Stimulated activated CD4-positive, alpha-beta T cell treated with anti-CD3 and anti-CD28 coated beads, Interleukin-1b, Interleukin-23, amount 100 ng/mL, for 1 hour (primary cell): ENCODE measurements at places on chromosomes 11 and 22.
A peak's percentile ranks its signal among the peaks of the same experiment; 100 is the strongest.

GRCh38 chr22:27114186-27114585 lies 456.8 kb downstream of the MIAT start:
- DNase-seq, result no peak

- DNase-seq, result no peak
These were observed 57.5 kb downstream of the PTPRJ start for GRCh38 chr11:48037709-48038468.

DNA sequence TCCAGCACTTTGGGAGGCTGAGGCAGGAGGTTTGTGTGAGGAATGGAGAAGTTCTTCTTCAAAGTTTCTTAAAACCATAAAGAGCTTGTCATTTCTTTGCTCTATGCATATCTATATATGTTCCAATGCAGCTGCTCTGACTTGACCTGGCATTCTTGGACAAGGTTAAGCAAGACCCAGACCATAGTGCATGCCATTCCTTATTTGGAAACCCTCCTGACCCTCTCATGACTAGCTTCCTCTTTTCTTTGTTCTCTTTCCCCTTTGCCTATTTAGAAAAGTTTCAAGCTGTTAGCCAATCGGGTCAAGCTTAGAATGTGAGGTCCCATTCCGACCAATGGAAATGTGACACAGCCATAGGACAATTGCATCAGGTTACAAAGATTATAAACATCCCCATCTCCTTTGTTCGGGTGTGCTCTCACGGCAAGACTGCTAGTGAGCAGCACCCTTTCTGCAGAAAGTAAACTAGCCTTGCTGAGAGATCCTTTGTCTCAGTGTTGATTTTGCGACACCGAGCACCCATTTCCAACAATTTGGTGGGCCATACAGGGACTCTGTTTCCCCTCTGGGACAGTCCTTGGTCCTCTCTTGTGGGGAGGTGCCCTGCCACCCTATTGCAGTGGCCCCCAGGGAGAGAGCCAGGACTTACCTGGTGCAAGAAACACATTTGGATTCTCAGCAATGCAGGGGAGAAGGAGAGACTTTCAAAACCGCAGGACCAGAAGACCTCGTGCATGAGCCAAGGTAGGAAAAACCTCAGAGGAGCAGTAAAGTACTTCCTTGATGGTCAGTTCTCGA lies 39.9 kb upstream of the ANO1 start:
- no peak for DNase-seq

DNA sequence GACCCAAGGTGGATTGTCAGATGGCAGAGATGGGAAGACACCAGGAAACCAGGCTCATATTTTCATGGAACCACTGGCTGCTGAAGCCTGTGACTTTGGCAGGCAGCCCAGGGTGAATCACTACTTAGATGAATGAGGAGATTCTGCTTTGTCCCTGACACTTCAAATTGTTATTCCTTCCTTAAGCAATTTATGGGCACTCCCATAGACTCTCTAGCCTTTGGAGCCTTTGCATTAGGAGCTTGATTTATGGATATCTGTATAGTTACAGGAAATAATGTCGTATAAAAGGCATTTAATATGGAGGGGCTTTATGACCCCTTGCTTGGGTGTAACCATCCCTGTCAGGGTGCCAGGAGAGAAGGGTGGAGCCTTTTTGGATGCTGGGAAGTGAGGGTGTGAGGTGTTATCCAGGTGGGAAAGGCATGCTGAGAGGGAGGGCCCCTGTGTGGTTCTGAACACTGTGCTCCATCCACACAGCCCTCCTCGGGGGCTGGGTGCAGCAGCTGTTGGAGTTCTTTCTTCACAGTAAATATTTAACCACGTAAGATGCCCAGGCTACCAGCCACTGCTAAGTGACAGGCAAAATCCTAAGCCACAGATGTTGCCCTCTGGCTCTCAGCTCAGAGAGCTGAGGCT lies 35.3 kb downstream of the IL18 start:
- DNase-seq, result no peak

GRCh38 chr11:1884303-1884700 lies 7.4 kb downstream of the PRR33 start:
- DNase-seq, result no peak

DNA sequence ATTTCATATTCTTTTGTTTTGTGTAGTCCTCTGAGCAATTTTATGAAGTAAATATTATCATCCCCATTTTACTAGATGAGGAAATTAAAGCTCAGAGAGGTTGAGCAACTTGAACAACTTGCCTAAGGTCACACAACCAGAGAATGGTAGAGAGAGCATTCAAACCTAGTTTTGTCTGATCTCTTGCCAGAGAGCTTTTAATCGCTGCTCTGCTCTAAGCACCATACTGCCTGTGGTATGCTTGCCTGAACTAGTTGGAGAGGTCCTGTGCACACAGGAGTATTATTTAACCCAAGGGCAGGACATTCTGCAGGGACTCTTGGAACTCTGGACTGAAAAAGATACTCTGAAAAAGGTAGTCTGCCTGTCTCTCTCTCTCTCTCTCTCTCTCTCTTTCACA lies 38.5 kb downstream of the TRAF6 start:
- DNase-seq, result no peak

DNA sequence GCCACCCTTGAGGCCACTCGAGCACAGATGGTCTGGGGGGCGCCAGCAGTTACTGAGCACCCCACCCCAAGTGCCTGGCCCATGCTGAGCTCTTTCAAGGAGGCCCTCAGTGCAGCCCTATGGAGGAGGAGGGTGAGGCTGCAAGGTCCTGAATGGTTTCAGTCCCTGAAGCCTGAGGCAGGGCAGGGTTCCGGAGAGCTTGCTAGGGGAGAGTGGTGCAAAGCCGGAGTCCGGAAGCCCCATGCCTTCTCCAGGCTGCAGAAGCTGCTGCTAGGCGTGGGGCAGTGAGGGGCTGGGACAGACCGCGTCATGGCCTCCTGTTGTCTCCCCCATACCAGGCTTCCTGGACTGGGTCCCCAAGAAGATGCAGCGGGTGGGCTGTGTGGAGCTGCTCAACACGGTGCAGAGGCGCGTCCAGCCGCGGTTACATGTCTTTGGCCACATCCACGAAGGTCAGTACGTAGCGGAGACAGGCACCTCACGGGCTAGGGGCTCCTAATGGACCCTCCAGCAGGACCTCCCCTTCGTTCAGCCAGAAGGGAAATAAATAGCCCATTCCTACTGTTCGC lies 90.6 kb downstream of the MPPED1 start:
- DNase-seq, result no peak

- DNase-seq, result no peak
These were observed 49.1 kb downstream of the ZBTB16 start for GRCh38 chr11:114108501-114109205.

DNA sequence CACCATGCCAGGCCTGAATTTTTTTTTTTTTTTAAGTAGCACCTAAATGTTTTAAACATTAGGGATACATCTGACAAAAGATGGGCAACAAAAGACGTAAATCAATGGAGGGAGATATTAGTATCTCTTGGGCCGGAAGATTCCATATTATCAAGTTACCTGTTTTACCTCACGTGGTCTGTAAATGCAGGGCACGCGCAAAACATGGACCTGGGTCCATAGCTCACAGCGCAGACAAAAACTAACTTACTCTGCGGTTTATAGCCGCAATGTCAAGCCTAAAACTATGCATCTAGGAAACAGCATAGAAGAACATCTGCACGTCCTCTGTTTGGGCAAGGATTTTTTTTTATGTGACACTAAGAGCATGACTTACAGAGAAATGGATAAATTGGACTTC lies 31.5 kb upstream of the PANX2 start:
- no peak for DNase-seq

- no peak for DNase-seq
These were observed 196.3 kb downstream of the BUD13 start for GRCh38 chr11:116576526-116576925.

- DNase-seq, result no peak
These were observed 1054.0 kb downstream of the NTM start for GRCh38 chr11:132424433-132424832.

DNA sequence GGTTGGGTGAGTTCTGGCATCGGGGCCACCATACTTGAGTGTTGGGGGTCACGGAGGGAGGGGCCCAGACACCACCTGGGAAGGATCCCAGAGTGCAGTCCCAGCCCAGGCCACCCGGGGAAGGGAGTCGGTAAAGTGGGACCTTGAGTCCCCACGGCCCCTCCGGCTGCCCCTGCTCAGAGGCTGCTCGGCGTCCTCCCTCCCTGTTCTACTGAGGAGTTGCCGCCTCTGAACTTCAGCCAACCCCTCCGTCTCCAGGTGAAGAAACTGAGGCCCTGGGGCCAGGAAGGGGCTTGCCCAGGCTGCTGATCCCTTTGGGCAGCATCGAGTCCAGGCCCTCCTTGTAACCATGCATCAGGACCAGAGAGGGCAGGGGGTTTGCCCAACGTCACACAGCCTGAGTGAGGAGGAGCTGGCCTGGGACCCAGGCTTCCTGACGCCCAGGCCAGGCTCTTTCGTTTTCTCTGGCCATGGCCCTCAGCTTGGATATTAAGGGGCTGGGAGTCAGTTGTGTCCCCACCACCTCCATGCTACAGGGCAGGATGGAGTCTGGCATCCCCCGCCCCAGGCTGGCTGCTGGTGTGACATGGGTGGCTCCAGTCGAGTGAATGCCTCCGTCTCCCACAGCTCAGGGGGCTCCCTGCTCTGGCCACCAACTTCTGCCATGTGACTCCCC lies 1.3 kb downstream of the PARVG start:
- DNase-seq, result no peak

- no peak for DNase-seq
These were observed 253.8 kb upstream of the CADM1 start for GRCh38 chr11:115758011-115758410.

- no peak for DNase-seq
These were observed 561.8 kb upstream of the CADM1 start for GRCh38 chr11:116065986-116066385.

DNA sequence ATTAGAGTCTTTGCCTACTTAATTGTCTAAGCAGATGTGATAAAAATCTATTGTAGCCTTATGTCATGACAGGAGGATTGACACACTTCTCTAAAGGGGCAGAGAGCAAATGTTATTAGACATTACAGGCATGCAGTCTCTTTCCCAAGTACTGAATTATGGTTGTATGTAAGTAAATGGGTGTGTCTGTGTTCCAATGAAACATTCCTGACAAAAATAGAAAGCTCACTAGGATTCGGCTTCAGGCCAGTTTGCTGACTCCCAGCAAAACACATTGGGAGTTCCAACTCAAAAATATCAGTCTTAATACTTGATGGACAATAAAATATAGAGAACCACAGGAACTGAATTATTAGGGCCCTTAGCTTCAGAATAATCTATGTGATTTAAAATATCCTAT lies 1480.4 kb downstream of the FAM181B start:
- no peak for DNase-seq

GRCh38 chr11:45945397-45945999 lies 23.0 kb downstream of the LARGE2 start:
- no peak for DNase-seq

DNA sequence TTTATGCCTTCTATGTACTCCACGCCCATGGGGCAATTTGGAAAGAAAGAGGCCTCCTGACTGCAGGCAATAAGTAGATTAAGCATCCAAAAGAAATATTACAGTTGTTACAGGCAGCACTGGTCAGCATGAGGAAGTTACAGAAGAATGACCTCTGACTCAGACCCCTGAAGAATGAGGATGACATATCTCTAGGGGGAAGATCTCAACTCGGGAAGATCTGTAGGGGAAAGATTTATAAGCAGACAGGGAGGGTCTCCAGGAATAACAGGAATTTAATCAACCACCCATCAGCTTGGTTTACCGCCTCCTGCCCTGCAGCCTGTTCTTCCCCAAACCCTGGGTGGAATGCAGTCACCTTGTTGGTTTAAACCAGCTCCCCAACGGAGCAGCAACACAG lies 58.0 kb downstream of the RCN1 start:
- DNase-seq, result no peak

- no peak for DNase-seq
These were observed 31.2 kb downstream of the C11orf71 start for GRCh38 chr11:114368918-114369680.

GRCh38 chr22:42974223-42974622 lies 40.7 kb downstream of the PACSIN2 start:
- DNase-seq, result no peak

GRCh38 chr11:122604621-122605020 lies 50.9 kb upstream of the UBASH3B start:
- no peak for DNase-seq

DNA sequence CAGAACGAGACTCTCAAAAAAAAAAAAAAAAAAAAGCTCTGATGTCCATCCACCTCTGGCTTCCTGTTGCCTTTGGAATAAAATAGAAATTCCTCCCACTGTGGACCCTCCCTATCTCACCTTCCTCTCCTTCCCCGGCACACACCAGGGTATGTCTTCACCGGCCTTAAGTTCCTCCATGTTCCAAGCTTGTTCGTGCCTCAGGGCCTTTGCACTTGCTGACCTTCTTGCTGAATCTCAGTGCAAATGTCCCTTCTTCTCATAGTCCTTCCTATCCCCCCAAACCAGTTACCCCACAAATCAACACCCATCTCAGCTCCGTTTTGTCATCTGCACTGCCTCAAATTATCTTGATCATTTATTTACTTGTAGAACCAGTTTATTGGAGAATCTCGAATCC lies 20.6 kb downstream of the IFT27 start:
- DNase-seq, result no peak

DNA sequence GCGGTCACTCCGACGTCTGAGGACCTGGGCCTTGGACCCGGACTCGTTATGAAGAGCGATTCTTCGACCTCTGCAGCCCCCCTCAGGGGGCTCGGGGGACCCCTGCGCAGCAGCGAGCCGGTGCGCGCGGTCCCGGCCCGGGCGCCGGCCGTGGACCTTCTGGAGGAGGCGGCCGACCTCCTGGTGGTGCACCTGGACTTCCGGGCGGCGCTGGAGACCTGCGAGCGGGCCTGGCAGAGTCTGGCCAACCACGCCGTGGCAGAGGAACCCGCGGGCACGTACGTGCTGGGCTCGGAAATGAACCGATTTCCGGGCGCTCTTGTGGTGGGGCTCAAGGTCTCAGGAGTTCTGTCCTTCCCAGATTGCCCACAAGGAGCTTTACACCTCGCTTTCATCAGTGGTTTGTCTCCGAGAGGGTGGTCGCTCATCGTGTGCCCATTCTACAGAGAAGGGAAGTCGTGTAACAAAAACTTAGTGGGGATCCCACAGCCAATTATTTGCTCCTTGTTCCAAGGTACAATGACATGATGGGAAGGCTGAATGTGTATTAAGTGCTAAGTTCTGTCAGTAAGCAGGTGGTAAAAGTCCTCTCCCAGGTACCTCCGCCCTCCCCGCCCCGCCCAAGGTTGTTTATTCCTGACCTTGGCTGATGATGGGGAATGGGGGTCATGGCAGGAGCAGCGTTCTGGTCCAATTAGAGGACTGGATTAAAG lies 695 bp downstream of the PEX26 start:
- DNase-seq, result peak; percentile 10
